Sigmoid colon (tissue), 7 donors: ENCODE measurements at places on chromosomes 2 and 18. TPM values are rescaled to one million over a fixed set of nuclear protein-coding genes. Genes with fewer than 3 reads are reported as not detected.

GRCh38 chr18:55153346-55153745 lies 194.1 kb upstream of the CCDC68 start:
- DNase-seq: no peak

B3GNT7 gene
- total RNA-seq: 3.8 TPM

GRCh38 chr2:223989206-223989855 lies 32.1 kb downstream of the MRPL44 start:
- DNase-seq: no peak

DNA sequence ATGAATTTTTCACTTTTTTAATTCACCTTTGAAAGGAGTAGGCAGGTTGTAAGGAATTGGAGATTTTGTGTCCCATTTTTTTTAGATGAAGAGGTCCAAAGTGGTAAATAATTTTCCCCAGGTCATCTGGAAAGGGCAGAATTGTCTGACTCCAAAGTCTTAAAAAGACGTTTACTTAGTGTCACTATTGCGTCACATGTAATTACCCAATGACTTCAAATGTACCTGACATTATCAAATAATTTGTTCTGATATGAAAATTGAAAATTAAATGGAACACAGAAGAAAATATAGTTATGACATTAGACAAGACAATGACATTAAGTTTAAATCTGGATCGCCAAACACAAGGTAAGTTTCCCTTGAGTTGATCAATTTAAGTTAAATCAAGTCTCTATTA lies 24.2 kb upstream of the NBEAL1 start:
- no peak for DNase-seq

SERPINB10 gene
- total RNA-seq: not detected

DES gene
- 30,562 TPM for total RNA-seq
